HT-29 (cell line): ENCODE measurements at places on chromosomes 2 and 18.

DNA sequence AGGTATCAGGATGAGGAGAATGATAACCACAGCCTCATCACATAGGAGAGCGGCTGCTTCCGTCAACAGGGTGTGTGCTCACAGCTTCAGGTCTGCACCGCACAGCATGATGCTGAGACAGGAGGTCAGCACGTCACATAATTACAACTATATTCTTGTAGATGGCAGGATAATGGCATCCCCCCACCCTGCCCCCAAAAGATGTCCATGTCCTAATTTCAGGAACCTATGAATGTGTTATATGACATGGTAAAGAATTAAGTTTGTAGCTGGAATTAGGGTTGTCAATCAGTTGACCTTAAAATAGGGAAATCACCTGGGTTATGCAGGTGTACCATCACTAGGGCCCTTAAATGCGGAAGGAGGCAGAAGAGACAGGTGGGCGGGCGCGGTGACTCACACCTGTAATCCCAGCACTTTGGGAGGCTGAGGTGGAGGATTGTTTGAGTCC, 73.9 kb downstream of the ARL4C start:
- no peak for DNase-seq

GRCh38 chr2:141113301-141113700, 1017.5 kb downstream of the LRP1B start:
- no peak for DNase-seq

GRCh38 chr2:120421126-120421829, 75.3 kb downstream of the INHBB start:
- DNase-seq: no peak

- no peak for DNase-seq
These were observed 180.0 kb upstream of the CXCR4 start for GRCh38 chr2:136297994-136298393.

DNA sequence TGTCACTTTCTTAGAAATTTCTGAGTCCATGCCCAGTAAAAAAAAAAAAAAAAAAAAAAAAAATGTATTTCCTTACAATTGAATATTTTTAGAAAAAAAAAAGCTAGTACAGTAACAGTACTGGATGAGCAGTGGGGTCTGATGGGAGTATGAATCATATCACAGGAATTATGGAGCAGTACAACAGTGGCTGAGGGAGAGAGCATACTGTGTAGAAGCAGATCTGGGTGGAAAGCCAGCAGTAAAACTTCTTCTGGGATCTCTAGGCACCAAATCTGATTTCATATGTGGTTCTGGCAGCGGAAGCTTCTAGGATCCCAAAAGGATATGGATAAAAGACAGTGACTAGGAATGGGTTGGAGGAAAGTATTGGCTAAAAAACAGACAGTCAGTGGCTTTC, 414.9 kb upstream of the FSHR start:
- no peak for DNase-seq

- DNase-seq: no peak
These were observed 70.9 kb downstream of the NCKAP5 start for GRCh38 chr2:133497270-133497893.

DNA sequence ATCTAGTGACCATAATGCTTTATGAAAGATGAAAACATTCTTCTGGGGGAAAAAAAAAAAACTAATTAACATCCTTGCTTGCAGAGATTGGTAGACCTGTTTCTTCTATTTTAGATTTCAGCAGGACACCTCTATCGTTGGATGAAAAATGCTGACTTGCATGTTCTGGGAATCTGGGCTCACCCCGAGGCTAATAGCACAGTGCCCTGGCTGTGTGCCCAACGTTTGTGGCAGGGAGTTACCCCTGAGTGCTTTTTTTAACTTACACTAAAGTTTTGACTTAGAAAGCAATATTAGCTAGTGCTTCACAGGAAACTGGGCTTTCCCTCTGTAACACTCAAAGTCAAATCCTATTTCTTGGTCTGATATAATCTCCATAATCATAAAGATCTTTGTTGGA, 233.2 kb downstream of the SLC8A1 start:
- no peak for DNase-seq

DNA sequence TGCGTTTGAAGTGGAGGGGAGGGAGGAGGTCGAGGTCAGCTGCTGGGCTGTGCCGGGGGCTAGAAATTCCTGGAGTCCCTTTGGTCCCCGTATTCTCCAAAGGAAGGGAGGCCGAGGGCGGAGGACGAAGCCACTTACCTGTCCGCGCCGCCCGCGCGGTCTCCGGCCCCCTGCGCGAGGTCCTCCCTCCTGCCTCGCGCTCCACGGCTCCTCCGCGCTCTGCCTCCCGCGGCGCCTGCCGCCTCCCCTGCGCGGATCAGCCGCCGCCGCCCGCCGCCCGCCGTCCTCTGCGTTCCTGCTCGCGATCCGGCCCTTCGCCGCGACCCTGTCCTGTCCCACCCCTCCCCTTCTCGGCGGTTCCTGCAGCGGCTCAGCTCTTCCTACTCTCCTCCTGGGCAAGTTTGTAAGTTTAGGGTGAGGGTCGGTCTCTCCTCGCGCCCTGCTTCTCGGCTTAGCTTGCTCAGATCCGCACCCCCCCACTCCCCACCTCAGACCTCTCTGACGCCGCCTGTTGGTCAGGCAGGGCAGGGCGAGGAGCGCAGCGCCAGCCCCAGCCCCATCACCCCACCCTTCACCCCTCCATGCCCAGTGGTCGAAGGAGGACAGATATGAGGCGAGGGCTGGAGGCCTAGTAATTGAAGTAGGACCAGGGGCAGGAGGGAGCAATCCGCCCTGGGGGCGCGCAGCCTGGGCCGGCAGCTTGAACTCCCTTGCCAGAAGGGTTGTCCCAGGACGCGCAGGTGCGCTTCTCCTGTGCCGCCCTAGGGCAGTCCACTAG, 9.7 kb upstream of the SKOR2 start:
- no peak for DNase-seq
